ENCODE measurements at places on chromosomes 13 and 19.

DNA sequence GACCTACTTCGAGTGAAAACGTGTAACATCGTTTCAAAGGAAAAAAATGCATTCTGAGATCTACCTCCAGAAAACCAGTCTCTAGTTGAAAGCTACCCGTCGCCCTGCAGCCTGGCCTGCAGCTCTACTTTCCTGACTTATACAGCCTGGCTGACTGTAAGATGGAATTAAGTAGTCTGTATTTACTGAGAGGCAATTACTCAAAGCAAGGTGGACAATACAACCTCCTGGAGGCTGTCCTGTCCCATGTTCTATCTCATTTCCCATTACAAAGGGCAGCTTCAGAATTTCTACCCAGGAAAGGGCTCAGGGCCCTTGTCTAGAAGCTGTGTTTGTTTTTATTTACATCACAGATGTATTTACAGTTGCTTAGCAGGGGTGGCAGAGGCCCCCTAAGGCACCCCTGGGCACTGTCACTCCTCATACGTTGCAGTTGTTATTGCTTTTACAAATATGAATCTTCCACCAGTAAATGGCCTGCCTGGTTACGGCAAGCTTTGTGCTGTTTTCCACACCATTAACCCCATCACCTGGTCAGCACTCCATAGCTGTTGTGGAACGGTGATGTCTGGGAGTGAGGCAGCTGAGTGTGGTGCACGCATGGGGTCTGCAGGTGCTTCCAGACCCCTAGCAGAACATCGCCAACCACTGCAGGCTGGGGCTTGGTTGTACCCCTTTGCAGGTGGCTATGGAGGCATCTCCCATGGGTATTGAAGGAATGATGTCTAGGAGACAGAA, 46.3 kb upstream of the MTIF3 start:
- no peak for DNase-seq

DNA sequence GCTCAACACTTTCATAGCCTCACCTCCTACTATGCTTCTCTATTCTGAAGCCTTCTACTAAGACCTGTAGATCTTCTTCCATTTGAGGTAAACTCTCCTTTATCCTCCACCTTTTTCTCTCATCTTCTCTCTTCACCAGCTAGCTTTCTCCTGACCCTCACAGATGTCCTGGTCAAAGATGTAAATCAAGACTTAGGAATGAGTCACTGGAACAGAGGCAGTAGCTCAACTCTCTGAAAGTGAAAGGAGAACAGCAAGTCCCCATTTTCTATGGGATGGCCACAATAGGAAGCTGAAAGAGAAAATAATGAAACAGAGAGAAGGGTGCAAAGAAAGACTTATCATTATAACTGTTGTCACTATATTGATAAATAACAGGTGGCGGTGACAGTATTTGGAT, 86.1 kb upstream of the DOCK9 start:
- DNase-seq: no peak

GRCh38 chr13:113559061-113559460, 25.5 kb upstream of the TFDP1 start:
- DNase-seq: no peak

DNA sequence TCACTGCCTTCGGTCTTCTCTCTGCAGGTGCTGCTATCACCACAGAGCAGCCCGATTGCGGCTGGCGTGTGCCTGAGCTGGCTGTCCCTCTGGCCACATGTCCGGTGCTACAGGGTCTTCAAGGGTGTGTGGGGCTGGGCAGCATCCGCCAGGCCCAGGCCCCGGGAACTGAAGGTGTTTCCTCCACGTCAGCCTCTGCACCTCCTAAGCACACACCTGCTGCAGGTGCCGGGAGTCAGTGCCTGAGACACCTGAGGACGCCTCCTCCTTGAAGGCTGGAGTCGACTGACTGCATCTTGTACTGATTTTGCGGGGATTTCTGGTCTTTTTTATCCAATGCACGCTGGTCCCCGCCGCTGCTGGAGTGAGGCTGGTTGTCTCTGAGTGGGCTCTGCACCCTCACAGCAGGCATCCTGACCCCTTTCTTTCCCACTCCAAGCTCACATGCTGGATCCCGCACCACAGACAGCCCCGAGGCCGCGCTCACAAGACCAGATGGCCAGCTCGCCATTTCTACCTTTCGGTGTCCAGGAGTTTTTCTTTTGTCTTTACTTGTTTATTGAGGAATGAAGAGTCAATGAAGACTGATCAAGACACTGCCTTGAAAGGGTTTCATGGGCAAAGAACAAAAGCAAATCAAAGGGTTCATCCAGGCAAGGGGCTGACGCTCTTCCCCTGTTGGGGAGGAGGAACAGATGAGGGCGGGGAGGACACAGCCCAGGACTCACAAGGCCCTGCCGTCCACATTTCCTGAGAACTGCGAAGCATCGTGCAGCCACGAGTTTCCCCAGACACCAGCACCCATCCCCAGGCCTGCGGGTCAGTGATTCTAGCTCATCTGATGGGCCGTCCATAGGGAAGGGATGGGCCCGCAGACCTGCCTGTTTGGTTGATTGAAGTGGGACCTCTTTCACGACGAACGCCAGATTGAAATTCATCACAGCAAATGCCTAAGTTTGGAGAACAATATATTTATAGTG, 203.8 kb upstream of the SOX1 start:
- DNase-seq: no peak

GRCh38 chr19:15869109-15869555, 28.7 kb downstream of the CYP4F2 start:
- no peak for DNase-seq

- no peak for DNase-seq
Observed at GRCh38 chr19:19628501-19629134, 598 bp upstream of the LPAR2 start.

- no peak for DNase-seq
Observed at GRCh38 chr13:41462427-41462826, 5.1 kb downstream of the RGCC start.

DNA sequence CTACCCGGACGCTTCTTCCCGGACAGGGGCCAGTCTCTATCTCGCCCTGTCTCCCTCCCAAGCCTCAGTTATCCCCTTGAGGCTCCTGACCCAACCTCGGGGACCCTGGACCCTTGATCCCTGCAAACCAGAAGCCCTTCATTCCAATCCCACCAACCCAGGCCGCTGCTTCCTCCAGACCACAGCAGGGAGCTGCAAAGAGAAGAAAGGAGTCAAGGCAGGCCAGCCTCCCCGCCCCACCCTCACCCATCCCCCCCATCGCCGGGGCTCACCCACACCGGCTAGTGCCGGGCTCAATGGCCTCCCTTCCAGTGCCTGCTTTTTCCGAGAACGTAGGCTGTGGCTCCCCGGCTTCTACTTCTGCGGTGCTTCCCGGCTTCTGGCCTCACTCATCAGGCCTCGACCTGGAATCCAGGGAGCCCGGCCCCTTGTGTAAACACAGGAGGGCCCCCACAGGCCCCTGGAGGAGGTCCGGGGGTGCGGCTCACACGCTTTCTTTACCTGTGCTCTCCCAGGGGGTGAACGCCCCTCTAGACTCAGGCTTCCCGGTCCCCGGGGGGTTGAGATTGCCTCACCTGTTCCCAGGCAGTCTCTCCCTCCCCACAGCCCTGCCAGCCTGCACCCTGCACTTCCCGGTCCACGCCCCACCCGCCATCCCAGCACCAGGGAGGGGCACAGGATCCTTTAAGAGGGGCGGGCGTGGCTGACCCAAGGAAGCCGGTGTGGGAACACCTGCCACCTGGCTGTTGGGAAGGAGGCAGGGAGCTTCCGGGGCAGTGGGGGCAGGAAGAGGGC, at the start of gene FAM83E:
Gene FAM83E, minus strand, starts transcription at position 641 of the 795 bp plus-strand sequence. CDS start 1,704 bp downstream, outside the sequence.
- no peak for DNase-seq

DNA sequence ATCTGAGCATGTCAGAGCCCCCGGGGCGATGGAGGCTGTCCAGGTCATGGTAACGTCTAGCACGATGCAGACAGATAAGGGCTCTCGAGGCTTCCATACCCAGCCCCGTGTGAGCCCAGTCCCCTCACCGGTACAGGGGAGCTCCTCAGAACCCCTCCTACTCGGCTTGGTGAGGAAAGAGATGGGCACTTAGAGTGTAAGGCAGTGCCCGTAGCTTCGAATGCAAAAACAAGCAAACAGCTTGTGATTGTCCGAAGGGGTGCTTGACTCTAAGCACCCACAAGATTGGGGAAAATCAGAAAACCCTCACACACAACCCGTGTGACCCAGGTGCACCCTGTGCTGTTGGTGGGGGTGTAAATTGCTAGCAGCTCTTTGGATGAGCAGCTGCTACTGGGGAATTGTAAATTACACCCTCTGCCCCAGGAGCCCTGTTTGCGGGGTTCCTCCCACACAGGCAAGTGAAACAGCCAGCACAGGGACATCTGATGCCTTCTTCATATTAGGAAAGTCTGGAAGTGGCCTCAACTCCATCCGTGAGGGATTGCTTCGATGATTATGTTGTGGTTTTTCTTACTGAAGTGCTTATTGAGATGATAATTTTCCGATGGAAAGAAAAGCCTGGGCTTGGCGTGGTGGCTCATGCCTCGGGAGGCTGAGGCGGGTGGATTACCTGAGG, 918 bp upstream of the PSPN start:
- DNase-seq: no peak

GRCh38 chr13:113078902-113079780, 26.4 kb upstream of the F7 start:
- no peak for DNase-seq

- DNase-seq: no peak
Observed at GRCh38 chr13:112249644-112250610, 126.2 kb upstream of the SPACA7 start.

- DNase-seq: no peak
Observed at GRCh38 chr19:49368711-49369358, 5.2 kb downstream of the DKKL1 start.

DNA sequence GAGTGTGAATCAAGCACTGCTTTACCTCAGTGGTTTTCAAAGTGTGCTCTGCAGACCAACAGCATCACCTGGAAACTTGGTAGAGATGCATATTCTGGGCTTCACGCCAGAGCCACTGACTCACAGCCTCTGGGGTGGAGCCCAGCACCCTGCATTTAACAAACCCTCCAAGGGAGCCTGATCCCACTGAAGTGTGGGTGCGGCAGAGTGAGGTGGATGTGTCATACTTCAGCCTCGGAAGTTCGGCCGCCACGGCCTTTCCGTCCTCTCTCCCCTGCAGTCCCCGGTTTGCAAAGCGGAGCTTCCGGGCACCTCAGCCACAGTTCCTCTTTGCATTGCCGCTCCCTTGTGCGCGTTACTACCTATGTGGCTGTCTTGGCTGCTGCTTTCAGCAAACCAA, 33.3 kb upstream of the MICU2 start:
- DNase-seq: no peak

- DNase-seq: no peak
Observed at GRCh38 chr13:73984949-73985691, 149.1 kb downstream of the KLF12 start.

DNA sequence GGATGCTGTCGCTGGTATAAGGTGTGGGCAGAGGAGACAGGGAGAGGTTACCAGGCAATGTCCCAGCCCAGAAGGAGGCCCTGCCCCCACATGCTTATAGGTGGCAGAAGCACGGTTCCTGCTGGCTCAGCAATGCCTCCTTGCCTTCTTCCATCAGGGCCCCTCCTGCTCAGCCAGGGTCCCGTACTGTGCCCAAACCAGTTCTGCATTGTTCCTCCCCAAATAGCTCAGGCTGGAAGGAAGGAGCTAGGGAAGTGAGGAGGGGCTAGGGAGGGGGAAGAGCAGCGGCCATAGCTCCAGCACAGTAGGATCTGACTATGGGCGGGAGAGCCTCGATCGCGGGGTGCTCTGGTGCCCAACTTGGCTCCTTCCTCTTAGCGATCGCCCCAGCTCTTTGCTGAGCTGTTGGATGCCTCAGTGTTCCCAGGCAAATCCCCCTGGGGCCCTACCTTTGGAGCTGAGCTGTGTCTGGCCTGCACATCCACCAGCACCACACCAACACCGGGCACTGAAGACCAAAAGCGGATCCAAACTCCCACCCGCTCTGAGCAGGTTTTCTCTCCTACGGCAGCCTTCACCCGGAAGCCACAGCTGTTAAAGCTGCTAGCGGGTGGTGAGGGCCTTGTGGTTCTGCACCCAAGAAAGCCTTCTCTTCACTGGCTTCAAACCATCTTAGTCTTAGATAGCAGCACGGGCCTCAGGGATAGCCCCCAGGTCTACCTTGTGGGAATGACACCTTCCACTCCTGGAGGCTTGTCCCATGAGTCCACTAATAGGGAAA, 32.1 kb upstream of the PEPD start:
- no peak for DNase-seq

DNA sequence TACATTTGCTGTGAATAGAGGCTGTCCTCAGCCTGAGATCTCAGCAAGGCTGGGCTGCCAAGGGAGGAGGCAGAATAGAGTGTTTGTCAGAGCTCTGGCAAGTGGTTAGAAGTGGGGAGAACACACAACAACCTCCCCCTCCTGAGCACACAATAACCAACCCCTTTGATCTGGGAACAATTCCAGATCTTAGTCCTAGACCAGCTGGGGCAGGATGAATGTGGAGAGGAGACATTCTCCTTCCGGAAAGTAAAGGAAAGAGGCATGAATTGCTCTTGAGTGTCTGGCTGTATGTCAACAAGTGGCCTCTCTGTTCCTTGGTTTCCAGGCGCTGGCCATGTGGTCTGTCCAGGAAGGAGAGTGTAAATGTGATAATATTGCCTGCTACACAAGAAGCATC, 114.9 kb upstream of the TMTC4 start:
- DNase-seq: no peak

GRCh38 chr13:112576191-112576590, 11.8 kb downstream of the TUBGCP3 start:
- no peak for DNase-seq

DNA sequence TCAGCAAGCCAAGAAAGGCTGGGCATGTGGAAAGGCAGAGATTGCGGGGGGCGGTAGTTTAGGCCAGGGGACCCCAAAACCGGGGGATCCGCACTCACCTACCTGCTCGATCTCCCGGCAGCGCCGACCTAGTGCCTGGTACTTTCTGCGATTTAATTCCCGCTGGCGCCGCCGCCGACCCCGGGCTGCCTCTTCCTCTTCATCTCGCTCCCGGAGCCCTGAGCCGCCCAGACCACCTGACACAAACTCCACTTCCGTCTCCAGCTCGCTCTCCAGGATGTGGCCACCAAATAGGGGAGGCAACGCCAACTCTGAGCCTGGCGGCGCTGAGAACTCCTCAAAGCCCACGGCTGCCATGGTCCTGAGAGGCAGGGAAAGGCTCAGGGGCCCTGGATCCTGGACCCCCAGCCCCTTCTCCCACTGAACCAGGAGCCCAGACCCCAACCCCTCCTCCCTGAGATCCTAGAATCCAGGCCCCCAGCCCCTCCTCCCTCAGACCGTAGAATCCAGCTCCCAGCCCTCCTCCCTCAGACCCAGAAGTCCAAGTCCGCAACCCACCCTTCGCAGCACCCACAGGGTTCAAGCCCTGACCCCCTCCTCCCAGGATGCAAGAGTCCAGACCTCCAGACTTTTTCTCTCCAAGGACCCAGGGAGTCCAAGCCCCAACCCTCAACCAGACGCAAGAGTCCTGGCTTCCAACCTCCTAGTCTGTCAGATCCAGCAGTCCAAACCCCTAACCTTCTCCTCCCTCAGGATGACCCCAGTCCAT, 933 bp downstream of the TFPT start:
- DNase-seq: no peak

DNA sequence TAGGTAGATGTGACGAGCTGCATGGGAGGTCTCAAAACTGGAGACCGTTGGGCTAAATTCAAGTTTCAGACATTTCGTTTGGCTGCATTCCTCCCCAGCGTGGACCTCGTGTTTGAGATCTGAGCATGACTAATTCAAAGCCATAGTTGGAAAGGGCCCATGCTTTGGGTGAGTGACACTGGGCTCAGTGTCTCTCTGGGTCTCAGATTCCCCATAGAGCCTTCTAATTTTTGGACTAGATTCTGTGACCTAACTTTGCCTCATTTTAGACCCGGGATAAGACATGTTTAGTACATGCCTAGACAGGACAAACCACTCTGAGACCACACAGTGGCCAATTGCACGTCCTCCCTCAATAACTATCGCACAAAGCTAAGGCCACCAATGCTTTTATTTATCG, 16.6 kb downstream of the CKM start:
- DNase-seq: no peak

- DNase-seq: no peak
Observed at GRCh38 chr13:27534981-27535380, 84.6 kb upstream of the MTIF3 start.

All from NCI-H1436 treated with DMSO at 0.1 percent for 48 hours (cell line).